ENCODE measurements at places on chromosomes 11 and 22. TPM values are rescaled to one million over a fixed set of nuclear protein-coding genes. Genes with fewer than 3 reads are reported as not detected.

BACE1 gene
- 29.2 TPM for total RNA-seq

ANGPTL5 gene
- total RNA-seq: not detected

SULT4A1 gene
- not detected for total RNA-seq

MIAT gene
- total RNA-seq: 0.86 TPM

TECTA gene
- 0.18 TPM for total RNA-seq

FBLN1 gene
- 210 TPM for total RNA-seq

SCGB1C1 gene
- total RNA-seq: not detected

GAL3ST1 gene
- 0.29 TPM for total RNA-seq

TTC36 gene
- not detected for total RNA-seq

OR52N2 gene
- total RNA-seq: not detected

NOX4 gene
- 0.71 TPM for total RNA-seq

RTCB gene
- 123 TPM for total RNA-seq

Data from myometrial cell (primary cell).